NCI-H2107 (cell line): ENCODE measurements at places on chromosomes 11 and 22.
A peak's percentile ranks its signal among the peaks of the same experiment; 100 is the strongest.

DNA sequence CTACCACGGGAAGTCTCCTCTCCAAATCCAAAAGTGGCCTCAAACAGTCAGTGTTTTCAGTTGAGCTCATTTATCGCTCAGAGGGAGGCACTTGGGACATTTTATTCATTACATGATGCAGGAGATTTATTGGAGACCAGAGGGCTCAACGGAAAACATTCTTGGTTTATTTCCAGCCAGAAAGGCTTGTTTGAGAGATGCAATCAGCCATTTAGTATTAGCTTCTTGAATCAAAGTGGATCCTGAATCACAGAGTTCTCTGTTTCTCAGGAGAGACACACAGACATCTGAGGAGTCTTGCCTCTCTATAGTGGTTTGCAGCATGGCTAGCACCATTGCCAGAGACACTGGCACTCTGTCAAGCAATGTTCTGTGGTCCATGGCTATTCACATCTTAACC lies 31.5 kb downstream of the CD44 start:
- no peak for DNase-seq

DNA sequence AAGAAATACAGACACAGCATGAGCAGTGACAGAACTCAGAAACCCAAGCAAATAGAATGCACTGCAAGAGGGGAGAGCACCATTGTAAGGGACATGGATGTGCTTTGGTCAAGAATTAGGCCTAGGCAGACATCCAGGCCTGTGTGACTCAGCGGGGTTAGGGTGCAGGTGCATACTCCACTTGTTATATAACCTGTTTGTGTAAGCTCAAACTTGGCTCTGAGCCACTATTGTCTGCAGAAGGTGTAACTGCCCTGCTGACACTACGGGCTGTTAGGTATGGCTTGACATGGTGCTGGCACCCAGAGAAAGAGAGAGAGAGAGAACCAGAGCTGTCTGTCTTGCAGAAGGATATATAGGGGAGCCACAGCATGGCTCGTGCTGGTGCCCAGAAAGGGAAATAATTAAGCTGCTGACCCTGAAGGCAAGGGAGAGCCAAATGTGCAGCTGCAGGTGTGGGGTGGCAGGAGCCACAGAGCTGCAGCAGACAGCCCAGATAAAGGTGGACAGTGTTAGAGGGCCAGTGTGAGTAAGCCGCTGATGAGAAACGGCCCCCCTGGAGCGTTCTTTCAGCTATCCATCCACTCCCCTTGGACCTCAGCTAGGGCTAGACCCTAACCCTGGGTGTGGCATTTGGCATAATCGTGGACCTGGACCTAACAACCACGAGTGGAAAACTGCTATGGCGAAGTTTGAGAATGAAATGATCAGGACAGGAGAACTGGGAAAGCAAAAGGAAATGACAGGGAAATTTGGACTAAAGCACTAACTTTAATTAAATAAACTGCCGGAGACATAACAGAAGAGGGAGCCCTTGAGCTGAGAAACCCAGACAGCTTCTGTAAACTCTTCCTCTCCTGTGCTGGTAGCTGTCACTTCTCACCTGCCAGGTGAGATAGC lies 253.0 kb upstream of the CCDC179 start:
- DNase-seq: peak; percentile 45

GRCh38 chr11:126754591-126755426 lies 245.8 kb downstream of the KIRREL3 start:
- no peak for DNase-seq

DNA sequence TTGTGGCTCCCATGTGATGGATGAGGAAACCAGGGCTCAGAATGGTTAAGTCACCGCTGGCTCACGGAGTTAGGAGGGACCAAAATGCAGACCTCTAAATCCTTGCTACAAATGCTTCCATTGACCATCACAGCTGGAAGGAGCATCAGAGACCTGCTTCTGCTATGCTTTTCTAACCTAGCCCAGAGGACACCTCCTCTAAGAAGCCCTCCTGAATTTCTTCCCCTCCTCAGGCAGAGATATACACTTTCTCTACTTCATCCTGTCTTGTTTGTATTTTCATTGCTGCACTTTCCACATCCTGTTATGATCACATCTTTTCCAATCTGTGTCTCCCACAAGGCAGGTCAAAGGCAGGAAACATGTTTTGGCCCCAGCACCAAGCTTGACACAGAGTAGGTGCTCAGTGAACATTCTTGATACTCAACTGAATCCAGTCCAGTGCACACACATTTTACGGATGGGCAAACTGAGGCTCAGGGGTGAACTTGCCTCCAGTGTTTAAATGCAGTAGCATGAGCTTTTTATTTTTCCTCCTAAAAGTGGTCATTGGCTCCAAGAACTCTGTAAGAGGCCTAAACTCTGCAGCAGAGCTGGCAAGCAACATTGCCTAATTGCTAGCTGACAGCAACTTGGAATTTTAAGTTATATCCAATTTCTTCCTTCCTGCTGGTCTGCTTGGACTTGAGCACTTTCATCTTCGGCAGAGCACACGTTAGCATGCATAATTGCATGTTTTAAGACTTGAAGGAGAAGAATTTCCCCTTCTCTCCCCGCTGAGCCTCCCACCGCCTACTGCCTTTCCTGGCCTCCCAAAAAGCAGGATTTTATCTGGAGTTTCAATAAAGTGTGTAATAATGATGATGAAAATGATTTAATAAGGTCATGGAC lies 12.7 kb downstream of the SCUBE1 start:
- DNase-seq: no peak

GRCh38 chr11:2570841-2571597 lies 126.2 kb downstream of the KCNQ1 start:
- DNase-seq: no peak

DNA sequence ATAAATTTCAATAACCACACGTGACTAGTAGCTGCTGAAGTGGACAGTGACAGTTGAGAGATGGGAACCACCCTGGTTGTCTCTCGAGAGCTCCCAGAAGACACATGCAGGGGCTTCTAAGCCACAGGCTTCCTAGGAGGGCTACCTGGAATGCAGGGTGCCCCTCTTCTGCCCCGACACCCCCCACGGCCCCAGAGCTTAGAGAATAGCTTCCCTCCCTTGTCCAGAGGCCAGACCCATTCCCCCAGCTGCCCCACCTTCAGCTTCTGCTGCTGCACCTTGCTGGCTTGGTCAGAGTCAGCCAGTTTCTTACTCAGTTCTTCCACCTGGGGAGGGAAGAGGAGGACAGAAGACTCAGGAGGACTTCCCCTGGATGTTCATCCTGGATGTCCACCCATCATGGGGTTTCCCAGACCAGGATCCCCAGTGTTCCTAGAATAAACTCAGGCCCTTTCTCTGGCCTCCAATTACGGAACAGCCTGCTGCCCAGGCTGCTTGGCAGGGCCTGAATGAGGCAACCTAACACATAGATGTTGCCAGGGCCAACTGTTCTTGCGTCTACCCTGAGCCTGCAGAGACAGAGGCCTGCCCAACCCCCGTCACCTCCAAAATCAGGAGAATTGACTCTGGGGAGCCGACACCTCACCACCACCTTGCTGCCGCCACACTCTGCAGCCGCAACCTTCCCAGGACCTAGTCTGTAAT lies 12.0 kb downstream of the IL18BP start:
- DNase-seq: no peak

DNA sequence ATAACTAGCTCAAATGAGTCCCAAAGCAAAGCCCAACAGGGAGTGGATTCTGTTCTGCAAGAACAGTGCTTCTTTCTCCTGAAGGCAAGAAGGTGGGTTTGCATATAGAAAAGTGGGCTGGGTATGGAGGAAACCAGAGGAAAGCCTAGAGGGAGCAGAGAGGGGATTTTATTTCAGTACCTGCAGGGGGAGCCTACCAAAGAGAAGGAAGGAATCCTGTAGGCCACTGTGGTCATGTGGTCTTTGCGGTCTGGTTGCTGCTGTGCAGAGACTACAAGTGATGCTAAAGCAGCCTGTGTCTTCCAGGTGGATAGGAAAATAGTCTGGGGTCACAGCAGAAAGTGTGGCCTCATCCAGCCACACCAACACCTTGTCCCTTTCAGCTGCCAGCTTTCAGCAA lies 33.2 kb upstream of the ZBTB16 start:
- DNase-seq: no peak

DNA sequence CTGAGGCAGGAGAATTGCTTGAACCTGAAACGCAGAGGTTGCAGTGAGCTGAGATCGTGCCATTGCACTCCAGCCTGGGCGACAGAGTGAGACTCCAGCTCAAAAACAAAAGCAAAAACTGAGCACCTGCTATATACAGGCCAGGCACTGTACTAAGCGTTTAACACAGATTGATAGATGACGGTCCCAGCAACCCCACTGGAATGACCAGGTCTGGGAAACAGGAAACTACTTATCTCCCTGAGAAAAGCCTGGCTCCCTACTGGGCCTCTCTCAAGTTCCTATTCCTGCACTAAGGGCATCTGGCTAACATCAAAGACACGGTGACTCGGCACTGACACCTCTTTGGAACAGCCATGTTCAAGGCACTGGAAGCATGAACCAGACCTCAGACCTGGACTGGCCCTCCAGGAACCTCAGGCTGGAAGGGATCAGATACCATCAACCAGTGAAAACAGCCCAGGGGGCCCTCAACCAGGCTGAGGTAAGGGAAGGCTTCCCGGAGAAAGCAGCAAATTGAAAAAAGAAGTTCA lies 16.6 kb downstream of the ARAP1 start:
- no peak for DNase-seq

DNA sequence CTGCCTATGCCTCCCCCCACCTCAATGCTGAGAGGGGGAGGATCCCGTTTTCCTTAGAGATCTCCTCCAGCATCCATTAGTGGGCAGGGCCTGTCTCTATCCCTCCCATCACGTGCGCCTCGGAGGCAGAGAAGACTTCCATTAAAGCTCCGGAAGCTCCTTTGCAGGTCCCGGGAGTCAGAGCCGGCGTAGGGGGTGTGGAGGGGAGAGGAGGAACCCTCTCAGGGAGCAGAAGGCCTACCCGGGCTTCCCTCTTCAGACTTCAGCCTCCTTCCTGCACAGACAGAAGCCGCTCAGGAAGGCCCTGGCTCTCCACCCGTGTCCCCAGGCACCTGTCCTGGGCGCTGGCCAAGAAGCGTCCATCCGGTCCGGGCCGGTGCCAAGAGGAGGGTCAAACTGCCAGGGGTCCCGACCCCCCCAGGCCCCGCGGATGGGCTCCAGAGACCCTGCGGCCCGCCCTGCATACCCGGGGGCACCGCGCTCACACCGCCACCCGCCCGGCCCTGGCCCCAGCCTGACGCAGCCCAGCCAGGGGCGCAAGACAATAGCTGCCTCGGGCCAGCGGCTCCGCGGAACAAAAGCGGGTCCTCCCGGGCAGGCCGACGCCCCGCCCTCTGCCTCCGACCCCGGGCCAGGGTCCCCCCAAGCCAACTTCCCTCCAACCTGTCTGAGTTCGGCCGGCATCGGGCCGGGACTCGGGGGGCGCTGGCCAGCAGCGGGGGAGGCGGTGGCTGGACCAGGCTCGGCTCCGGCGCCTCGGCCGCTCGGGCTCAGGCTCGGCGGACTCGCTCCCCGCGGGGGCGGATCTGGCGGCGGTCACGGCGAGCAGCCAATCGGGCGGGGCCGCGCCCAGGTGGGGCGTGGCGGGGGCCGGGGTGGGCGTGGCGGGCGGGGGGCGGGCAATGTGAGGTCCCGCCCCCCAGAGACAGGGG lies 29.9 kb downstream of the ARVCF start:
- DNase-seq: peak; percentile 22

GRCh38 chr11:93648158-93648557 lies 13.3 kb upstream of the CEP295 start:
- no peak for DNase-seq

DNA sequence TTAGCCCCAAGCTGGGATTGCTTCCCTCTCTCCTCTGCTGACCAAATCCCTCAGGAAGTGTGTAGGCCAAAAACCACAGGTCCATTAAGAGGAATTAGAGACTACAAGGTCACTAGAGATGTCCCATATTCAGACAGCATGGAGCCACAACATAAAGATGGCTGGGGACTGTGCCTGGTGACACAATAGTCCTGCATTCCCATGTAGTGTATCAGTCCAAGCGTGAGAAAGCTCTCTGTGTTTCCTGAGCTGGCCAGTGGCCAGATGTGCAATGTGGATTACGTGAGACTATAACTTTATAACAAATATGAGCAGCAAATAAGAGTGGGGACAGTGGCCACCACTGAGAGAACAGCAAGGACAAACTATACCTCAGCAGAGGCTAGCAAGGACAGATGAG lies 7.6 kb upstream of the MS4A10 start:
- no peak for DNase-seq

DNA sequence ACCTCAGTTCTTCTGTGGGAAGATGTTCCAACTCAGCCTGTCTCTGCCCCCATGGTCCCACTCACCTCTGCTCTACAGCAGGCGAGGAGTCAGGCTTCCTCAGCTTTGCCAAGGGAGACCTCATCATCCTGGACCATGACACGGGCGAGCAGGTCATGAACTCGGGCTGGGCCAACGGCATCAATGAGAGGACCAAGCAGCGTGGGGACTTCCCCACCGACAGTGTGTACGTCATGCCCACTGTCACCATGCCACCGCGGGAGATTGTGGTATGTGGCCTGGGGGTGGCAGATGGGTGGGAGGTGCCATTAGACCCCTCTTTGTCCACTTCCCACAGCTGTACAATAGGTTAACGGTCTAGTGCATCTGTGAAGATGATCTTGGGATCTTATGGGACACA lies 73.3 kb downstream of the MYO7A start:
- DNase-seq: no peak

DNA sequence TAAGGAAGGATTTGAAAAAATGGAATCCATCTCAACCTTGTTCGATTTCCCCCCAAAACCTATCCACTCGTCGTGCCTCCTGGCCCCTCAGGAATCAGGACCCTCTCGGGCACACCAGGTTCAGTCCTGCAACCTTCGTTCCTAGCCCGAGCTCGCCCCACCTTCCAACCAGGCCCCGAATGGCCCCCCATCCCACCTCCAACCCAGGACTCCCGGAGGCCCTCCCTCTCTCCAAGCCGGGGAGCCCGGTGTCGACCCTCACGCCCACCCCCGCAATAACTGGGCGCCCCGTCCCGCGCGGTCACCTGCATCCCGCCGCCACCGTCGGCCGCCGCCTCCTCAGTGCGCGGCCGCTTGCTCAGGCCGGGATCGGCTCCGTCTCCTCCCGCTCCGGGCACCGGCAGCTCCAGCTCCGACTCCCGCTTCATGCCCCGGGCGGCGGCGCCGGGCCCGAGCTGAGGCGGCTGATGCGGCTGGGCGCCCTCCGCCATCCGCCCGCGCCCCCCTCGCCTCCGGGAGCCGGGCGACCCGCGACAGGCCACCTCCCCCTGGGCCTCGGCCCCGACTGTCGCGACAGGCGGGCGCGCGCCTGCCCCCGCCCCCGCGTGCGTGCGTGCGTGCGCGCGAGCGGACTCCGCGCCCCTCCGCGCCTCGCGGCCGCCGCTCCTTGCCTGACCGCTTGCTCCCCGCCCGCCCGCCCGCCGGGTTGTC lies 534 bp downstream of the RBFOX2 start:
- no peak for DNase-seq

- DNase-seq: no peak
These were observed 35.1 kb upstream of the LRRC10B start for GRCh38 chr11:61473370-61474012.

- DNase-seq: no peak
These were observed 51.9 kb upstream of the ALX4 start for GRCh38 chr11:44361813-44362212.

DNA sequence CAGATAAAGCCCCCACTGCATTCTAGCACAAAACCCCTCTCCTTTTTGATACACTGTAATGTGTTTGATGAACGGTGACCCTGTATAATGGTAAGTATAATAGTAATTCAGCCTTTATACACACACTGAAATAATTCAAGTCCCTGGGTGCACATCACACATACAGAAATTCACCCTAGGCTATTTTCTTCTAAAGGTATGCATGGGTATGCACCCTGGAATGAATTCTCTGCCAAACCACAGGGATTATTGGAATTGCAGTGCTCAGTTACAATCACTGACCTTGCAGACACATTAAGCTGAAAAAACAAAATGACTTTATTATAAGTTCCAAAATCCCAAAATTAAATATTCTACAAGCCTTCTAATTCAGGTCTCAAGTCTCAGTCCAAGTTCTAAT lies 245.9 kb upstream of the FAT3 start:
- DNase-seq: no peak
